CD4-positive, alpha-beta memory T cell (primary cell): ENCODE measurements at places on chromosomes 4 and X. TPM values are rescaled to one million over a fixed set of nuclear protein-coding genes. Genes with fewer than 3 reads are reported as not detected.

- no peak overlapping the region for H3K27ac ChIP-seq
- H3K4me3 ChIP-seq = no peak overlapping the region
- no peaks in the 10 kb centered on the region for H3K36me3 ChIP-seq
- H3K27me3 ChIP-seq = peaks cover 6% of the 10 kb centered on the region
- H3K4me1 ChIP-seq = no peaks in the 10 kb centered on the region
Observed at GRCh38 chr4:173056710-173057109, 111.9 kb upstream of the GALNT7 start.

UGT8 gene
- 0.17 TPM for total RNA-seq

OPHN1 gene
- total RNA-seq = 0.44 TPM

GRCh38 chrX:40433160-40433559 is 147.6 kb upstream of the ATP6AP2 start:
- H3K4me3 ChIP-seq = no peak overlapping the region
- H3K36me3 ChIP-seq = no peaks in the 10 kb centered on the region
- no peaks in the 10 kb centered on the region for H3K4me1 ChIP-seq
- no peaks in the 10 kb centered on the region for H3K27me3 ChIP-seq
- H3K27ac ChIP-seq = no peak overlapping the region
- DNase-seq = no peak

DNA sequence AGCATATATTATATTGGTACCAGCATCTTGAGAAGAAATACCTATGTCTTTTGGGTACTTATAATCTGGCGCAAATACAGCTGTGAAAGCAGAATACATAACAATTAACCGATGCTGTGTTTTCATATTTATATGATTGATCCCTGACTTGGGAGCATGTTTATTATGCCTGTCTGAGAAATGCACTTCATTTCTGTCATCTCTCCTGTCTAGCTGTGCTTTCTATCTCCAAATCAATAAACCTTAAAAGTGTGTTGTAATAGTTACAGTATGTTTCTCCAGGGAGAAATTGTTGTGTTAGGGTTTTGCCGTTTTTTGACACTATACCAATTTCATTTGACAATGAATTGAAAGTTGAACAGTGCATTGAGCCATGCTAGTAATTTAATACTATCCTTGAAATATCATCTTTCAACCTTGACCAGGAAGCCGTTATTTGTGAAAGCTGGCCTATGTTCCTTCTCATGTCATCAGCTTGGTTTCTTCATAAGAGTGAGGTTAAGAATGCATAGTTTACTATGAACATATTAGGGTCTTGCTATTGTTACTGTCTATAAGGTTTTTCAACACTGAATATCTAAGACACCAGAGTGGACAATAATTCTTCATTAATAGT is 206.2 kb upstream of the PCDH18 start:
- no peak overlapping the region for H3K27ac ChIP-seq
- H3K4me1 ChIP-seq = no peaks in the 10 kb centered on the region
- no peak overlapping the region for H3K4me3 ChIP-seq
- H3K27me3 ChIP-seq = no peaks in the 10 kb centered on the region
- no peak for DNase-seq

GRCh38 chrX:11528623-11529022 is 137.1 kb downstream of the ARHGAP6 start:
- H3K27me3 ChIP-seq = no peaks in the 10 kb centered on the region
- H3K27ac ChIP-seq = no peak overlapping the region
- H3K4me1 ChIP-seq = no peaks in the 10 kb centered on the region
- DNase-seq = no peak
- H3K4me3 ChIP-seq = no peak overlapping the region
- no peaks in the 10 kb centered on the region for H3K36me3 ChIP-seq

DNA sequence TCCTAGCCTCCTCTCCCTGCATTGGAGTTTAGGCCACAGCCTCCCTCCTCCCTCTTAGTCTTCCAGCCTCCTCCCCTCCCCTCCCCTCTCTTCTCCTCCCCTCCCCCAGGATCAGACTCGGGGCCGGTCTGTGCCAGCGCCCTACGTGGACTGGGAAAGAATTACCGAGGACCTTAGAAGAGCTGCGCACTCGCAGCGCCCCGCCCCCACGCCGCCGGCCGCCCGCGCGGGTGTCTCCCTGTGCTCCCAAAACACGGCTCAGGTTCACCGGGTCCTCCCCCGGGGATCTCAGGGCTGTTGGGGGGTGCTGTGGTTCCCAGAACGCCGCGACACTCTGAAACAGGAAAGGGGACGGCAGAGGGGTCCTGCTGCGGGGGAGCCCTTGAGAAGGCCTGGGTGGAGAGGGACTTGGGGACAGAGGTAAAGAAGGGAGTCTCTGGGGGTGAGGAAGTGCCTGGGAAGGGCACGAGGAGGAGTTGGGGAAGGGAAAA is 122.3 kb upstream of the TBL1X start:
- H3K27ac ChIP-seq = no peak overlapping the region
- peak overlapping the region; percentile 32 for H3K4me3 ChIP-seq
- peak; percentile 56 for DNase-seq
- no peaks in the 10 kb centered on the region for H3K27me3 ChIP-seq

DNA sequence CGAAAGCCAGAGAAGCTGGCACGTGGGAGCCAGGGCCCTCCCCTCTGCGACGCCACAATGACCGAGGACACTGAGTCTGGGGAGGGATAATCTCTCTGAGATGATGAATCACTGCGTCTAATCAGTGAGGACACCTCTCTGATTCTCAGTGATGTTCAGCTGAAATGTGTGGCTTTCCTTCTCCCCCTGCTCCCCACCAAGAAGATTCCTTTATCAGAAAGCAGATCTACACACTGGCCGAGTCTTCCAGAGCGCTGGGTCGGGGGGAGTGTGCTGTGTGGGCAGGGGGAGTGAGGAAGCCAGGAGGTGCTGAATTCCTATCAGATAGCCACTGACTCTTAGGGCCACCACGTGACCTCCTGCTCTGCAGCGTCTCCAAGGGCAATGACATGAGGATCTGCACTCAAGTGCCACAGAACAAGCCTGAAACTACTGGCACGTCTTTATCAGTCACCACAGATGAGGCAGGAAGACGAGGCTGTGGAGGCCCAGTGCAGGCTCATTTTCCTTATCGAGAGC is 89.2 kb downstream of the GATB start:
- H3K4me1 ChIP-seq = no peaks in the 10 kb centered on the region
- H3K27ac ChIP-seq = no peak overlapping the region
- H3K36me3 ChIP-seq = no peaks in the 10 kb centered on the region

FAM184B gene
- not detected for total RNA-seq

- H3K27me3 ChIP-seq = no peaks in the 10 kb centered on the region
- H3K27ac ChIP-seq = no peak overlapping the region
- DNase-seq = no peak
- H3K4me3 ChIP-seq = no peak overlapping the region
- H3K4me1 ChIP-seq = no peaks in the 10 kb centered on the region
Observed at GRCh38 chr4:179372746-179373145, 1930.5 kb upstream of the AGA start.

DNA sequence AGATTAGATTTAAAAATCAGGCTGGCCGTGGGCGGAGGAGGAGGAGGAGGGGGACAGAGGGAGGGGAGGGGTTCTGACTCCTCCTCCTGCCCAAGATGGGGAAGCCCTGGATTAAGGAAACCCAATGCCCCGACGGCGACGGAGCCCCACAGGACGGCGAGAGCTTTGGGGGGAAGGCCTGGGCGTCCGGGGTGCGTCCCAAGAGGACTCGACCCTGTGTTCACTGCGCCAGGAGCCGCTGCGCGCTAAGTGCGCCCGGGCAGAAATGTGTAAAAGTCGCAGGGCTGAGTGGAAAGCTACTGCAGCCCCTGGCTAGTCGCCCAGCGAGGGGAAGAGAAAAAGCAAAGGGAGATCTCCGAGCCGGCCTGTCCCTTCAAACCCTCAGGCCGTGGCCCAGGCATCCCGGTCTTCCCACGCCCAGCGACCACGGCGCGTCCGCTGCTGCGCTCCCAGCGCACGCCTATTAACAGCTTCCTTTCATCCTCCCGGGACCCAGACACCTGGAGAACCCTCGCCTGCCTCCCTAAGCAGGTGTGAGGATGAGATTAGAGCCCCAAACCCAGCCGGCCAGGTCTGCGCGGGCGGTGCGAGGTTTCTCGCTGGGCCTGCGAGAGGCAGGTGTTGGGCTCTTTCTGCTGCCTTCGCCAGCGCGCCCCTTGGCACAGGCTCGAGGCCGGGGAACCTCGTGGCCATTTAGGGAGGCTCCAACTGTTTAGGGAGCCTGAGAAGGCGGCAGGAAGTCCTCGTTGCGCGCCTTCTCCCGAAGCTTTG is 1.4 kb upstream of the RPS6KA3 start:
- H3K27ac ChIP-seq = peak overlapping the region; percentile 71

GRCh38 chr4:145178740-145179280 is 1.6 kb downstream of the OTUD4 start:
- H3K27me3 ChIP-seq = no peaks in the 10 kb centered on the region
- no peak for DNase-seq
- peak overlapping the region; percentile 94 for H3K27ac ChIP-seq
- H3K36me3 ChIP-seq = no peaks in the 10 kb centered on the region
- peak overlapping the region; percentile 96 for H3K4me3 ChIP-seq

SMARCAD1 gene
- 28.7 TPM for total RNA-seq

- no peaks in the 10 kb centered on the region for H3K27me3 ChIP-seq
- DNase-seq = no peak
- no peak overlapping the region for H3K27ac ChIP-seq
- H3K4me3 ChIP-seq = no peak overlapping the region
Observed at GRCh38 chr4:44632733-44633132, 18.7 kb downstream of the YIPF7 start.

- no peaks in the 10 kb centered on the region for H3K4me1 ChIP-seq
- H3K36me3 ChIP-seq = no peaks in the 10 kb centered on the region
- no peaks in the 10 kb centered on the region for H3K27me3 ChIP-seq
- no peak overlapping the region for H3K27ac ChIP-seq
- H3K4me3 ChIP-seq = no peak overlapping the region
Observed at GRCh38 chr4:5266991-5267390, 215.7 kb downstream of the STK32B start.

GRCh38 chrX:122582975-122583305 is 601.1 kb upstream of the GRIA3 start:
- no peak overlapping the region for H3K4me3 ChIP-seq
- H3K36me3 ChIP-seq = no peaks in the 10 kb centered on the region
- no peak for DNase-seq
- H3K27ac ChIP-seq = no peak overlapping the region
- H3K4me1 ChIP-seq = no peaks in the 10 kb centered on the region
- H3K27me3 ChIP-seq = no peaks in the 10 kb centered on the region

NEUROG2 gene
- total RNA-seq = not detected

- H3K27me3 ChIP-seq = no peaks in the 10 kb centered on the region
- peak; percentile 4 for DNase-seq
- H3K36me3 ChIP-seq = no peaks in the 10 kb centered on the region
- peak overlapping the region; percentile 80 for H3K4me3 ChIP-seq
Observed at GRCh38 chr4:98996056-98996764, 689 bp downstream of the METAP1 start.

NR0B1 gene
- not detected for total RNA-seq

SPON2 gene
- total RNA-seq = 7.2 TPM

- no peaks in the 10 kb centered on the region for H3K36me3 ChIP-seq
- H3K4me3 ChIP-seq = no peak overlapping the region
- no peaks in the 10 kb centered on the region for H3K4me1 ChIP-seq
- DNase-seq = no peak
Observed at GRCh38 chrX:85685843-85686242, 306.4 kb upstream of the POF1B start.

DNA sequence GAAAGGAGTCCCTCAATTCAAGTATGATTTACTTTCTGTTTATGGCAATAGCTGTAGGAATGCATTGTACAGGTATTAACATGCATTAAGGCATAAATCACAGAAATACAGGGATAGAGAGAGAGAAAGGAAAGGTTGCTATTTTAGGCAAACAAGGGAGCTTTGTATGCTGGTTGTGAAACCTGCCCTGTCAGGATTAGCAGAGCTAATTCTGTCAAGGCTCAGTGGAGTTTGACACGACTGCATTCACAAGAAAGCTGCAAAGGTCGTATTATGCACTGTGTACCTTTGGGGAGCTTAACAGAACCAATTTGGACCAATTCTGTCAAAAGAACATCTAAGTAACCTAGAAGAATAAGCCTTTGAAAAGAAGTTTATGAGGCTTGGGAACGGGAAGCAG is 239.3 kb downstream of the GRIA2 start:
- H3K27me3 ChIP-seq = no peaks in the 10 kb centered on the region
- no peaks in the 10 kb centered on the region for H3K36me3 ChIP-seq
- no peak overlapping the region for H3K4me3 ChIP-seq
- no peak overlapping the region for H3K27ac ChIP-seq

DNA sequence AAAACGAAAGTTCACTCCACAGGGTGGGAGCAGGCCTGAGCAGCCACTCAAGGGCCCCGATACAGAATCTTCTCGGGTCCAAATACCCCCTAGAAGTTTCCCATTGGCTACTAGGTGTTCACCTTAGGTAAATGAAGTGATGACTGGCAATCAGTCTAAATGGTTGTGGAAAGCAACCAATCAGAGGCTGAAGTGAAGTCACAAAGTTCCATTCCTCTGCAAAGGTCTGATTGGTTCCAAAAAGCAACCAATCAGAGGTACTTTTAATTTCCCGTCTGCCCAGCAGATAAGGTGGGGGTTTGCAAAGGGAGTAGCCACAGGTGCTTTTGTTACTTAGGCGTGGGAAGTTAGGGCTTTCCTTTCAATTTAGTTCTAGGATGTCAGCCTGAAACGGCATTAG is 58.2 kb upstream of the NKAP start:
- H3K27ac ChIP-seq = no peak overlapping the region
- peaks cover 10% of the 10 kb centered on the region for H3K4me1 ChIP-seq
- DNase-seq = no peak

GRCh38 chr4:38704622-38705154 is 40.7 kb downstream of the KLF3 start:
- H3K36me3 ChIP-seq = no peaks in the 10 kb centered on the region
- H3K4me1 ChIP-seq = peaks cover 7% of the 10 kb centered on the region

DNA sequence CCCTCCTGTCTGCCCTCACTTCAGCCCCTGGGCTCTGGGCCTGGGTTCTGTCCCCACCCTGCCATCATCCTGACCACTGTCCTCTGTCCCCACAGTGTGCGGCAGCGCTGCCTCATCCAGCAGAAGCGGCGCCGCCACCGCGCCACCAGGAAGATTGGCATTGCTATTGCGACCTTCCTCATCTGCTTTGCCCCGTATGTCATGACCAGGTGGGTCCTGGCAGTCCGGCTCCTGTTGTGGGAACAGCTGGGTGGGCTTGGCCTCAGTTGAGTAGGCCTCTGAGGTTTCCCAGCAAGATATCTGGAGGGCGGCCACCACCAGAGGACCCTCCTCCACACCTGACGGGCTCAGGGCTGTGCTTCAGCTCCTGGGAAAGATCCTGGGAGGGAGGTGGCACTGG is 2.2 kb downstream of the GPR78 start:
- no peaks in the 10 kb centered on the region for H3K27me3 ChIP-seq
- no peak overlapping the region for H3K4me3 ChIP-seq
- H3K27ac ChIP-seq = no peak overlapping the region
